CD4-positive, alpha-beta T cell treated with Interleukin-6 at 100 ng/mL for 8 hours (primary cell): ENCODE measurements at places on chromosomes 1 and 21.

GRCh38 chr21:18951271-18952038 is 547.9 kb upstream of the TMPRSS15 start:
- no peak for DNase-seq

- no peak for DNase-seq
Observed at GRCh38 chr1:207822124-207822601, 70.3 kb downstream of the CD46 start.

DNA sequence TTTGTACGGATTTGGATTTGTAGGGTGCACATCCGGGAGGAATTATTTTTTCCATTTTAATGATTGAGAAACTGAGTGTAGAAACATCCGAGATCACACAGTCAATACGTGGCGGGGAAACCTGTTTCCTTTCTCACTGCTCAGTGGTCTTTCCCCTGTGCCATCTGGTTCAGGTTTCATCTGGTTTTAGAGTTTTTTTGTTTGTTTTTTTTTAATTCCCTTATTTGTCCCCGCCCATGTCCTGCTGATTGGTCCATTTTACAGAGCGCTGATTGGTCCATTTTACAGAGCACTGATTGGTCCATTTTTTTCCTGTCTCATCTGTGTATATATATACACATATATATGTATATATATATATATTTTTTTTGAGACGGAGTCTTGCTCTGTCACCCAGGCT is 6.0 kb downstream of the TRPM2 start:
- no peak for DNase-seq

DNA sequence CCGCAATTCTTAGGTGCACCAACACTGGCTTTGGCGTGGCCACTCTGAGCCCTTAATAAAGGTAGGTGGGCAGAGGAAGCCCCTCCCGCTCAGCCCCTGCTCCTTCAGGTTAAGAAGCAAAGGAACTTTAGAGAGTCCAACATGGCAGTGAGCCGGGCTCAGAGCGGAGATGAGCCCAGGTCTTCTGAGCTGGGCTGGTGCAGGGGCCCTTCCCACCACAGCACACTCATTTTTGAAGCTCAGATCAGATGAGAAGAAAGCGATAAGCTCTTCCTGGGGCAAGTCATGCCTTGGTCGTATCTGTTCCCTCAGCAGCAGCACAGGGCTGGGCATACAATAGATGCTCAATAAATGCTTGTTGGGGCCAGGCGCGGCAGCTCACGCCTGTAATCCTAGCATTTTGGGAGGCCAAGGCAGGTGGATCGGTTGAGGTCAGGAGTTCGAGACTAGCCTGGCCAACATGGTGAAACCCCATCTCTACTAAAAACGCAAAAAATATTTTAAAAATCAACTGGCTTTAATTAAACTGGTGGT is 51.1 kb upstream of the TARDBP start:
- no peak for DNase-seq

GRCh38 chr1:111030590-111030989 is 66.9 kb upstream of the LRIF1 start:
- peak; percentile 69 for DNase-seq

- DNase-seq, result no peak
Observed at GRCh38 chr1:912740-913301, 10.9 kb upstream of the SAMD11 start.

DNA sequence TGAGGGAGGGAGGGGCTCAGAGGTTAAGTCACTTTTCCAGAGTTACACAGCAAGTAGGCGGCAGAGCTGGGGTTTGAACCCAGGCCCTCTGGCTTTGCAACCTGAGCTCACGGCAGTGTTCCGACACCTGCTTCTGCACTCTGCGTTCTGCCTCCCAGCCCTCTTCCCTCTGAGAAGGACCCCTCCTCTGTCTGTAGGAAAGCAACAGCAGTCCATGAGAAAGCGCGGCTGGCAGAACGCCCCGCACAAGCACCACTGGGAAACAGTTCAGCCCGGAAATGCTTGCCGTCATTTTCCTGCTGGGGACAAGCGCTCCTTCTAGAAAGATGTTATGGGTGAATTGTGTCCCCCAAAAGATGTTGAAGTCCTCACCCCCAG is 241.1 kb downstream of the NPHP4 start:
- no peak for DNase-seq

- DNase-seq, result no peak
Observed at GRCh38 chr1:159144571-159144970, 26.8 kb upstream of the CADM3 start.

DNA sequence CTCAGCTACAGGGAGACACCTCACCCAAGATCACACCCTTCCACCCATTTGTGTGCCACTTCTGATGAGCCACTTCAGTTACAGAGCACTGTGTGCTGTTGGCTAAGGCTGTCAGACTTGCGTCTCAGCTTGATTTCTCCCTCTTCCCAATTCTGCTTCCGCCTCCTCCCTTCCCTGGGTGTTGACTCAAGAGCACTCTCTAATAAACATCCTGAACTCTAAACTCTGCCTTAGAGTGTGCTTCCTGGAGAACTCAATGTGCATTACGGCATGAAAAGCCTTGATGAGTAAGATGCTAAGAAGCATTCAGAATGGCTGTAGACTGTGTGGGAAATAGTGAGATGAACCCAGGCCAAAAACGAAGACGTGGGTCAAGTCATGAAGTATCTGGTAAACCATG is 54.9 kb upstream of the S1PR1 start:
- no peak for DNase-seq

- DNase-seq, result no peak
Observed at GRCh38 chr1:24139841-24140425, 3.0 kb downstream of the IL22RA1 start.

DNA sequence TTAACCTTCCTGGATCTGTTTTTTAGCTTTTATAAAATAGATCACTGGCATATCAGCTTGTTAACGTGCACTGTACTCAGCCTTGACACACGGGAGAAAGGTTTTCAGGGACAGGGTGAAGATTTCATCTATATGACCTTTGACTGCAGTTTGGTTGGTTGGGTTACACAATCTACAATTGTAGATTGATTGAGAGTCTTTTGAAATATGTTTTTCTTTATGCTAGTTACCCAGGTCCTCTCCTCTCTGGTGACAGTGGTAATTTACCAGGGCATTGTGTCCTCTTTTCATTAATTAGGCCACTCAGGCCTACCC is 48.8 kb downstream of the DDR2 start:
- DNase-seq, result no peak

DNA sequence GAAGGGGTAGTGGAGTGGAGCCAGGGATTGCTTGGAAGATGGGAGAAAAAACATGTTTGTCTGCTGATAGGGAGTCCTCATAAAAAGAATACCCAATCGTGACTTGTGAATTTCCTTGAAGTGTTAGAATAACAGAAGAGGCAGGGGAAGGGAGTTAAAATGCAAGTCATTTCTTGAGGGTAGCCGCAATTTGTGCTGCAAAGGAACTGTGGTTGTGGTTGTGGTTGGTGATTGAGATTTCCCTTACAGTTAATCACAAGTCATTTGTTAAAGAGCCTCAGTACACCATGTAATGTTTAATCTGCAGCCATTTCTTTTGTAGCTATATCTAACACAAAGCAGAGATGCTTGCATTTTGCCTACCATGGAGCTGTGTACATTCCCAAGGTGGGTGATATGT is 38.5 kb upstream of the EGLN1 start:
- peak; percentile 63 for DNase-seq

GRCh38 chr1:168834225-168834872 is 105.3 kb upstream of the DPT start:
- DNase-seq, result no peak

- no peak for DNase-seq
Observed at GRCh38 chr21:18477043-18477442, 73.5 kb upstream of the TMPRSS15 start.

GRCh38 chr21:42032968-42033367 is 22.8 kb upstream of the ZBTB21 start:
- no peak for DNase-seq

- no peak for DNase-seq
Observed at GRCh38 chr1:47023268-47024140, at the start of gene CYP4X1. TSS of gene CYP4X1 (plus strand) at chr1:47023669. CDS start at chr1:47023818, 149 bp downstream.

GRCh38 chr1:59997479-59998115 is 71.0 kb upstream of the CYP2J2 start:
- no peak for DNase-seq

GRCh38 chr1:53641481-53642214 is 97.3 kb downstream of the GLIS1 start:
- no peak for DNase-seq

DNA sequence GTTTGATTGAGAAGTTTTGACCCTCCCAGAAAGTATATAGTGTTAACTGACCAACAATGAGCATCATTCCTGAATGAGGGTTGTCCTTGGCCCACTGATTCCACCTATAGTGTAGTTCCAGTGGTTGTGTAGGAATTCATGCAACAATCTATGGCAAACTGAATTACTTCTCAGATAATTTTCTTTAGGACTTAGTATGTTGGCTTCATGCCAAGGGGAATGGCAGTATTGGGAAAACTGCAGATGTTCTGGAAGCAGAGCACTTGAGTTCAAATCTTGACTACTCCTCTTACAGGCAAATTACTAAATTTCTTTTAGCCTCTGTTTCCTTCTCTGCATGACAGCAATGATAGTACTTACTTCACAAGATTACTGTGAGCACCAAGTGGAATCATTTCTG is 65.8 kb downstream of the LRIG2 start:
- DNase-seq, result no peak

- DNase-seq, result no peak
Observed at GRCh38 chr1:74468982-74469603, 43.3 kb downstream of the LRRC53 start.

- DNase-seq, result no peak
Observed at GRCh38 chr1:12316331-12316730, 86.5 kb downstream of the VPS13D start.

- no peak for DNase-seq
Observed at GRCh38 chr21:23861911-23862504, 1745.3 kb downstream of the MRPL39 start.

- no peak for DNase-seq
Observed at GRCh38 chr1:68141071-68142021, 90.9 kb upstream of the DIRAS3 start.

GRCh38 chr1:198495631-198496030 is 44.8 kb downstream of the ATP6V1G3 start:
- DNase-seq, result no peak

GRCh38 chr1:24105368-24106160 is 6.4 kb downstream of the MYOM3 start:
- no peak for DNase-seq

DNA sequence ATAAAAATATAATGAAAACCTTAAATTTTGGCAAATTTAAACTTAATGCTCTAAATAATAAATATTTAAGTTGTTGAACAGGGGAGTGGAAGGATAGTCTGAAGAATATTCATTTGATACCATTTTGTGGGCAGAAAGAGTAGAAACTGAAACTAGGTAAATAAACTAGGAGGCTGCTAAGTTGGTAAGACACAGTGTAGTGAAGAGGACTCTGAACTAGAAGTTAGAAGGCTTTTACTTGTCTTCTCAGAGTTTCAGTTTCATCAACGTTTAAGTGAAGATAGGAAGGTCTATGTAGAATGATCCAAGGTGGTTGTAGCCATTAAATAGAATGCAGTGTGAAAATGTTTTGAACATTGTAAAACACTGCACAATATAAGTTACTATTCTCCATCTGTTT is 516.9 kb downstream of the AMY1C start:
- DNase-seq, result no peak

GRCh38 chr1:19835578-19835977 is 20.5 kb upstream of the RNF186 start:
- no peak for DNase-seq

DNA sequence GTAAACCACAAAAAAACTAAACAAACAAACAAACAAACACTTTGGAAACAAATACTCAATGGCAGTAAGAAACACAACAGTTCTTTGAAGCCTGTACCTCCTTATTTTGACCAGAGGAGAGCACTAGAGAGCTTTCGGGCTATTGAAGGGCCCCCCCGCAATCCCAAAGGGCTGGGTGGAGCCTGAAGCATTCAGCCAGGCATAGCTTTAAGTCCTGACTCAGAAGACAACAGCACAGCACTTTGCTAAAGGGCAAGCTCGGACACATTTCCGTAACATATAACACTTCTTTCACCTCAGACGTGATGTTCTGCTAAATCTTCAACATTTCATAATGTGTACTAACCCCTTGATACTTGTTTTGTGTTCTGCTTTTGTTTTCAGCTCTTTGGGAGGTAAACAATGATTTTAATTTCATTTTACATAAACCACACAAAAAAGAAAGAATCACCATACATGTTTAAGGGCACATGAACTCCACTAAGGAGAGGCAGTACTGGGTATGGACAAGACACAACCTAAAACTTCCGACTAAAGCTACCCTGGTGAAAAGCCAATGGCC is 9.7 kb upstream of the SHCBP1L start:
- DNase-seq, result peak; percentile 12

DNA sequence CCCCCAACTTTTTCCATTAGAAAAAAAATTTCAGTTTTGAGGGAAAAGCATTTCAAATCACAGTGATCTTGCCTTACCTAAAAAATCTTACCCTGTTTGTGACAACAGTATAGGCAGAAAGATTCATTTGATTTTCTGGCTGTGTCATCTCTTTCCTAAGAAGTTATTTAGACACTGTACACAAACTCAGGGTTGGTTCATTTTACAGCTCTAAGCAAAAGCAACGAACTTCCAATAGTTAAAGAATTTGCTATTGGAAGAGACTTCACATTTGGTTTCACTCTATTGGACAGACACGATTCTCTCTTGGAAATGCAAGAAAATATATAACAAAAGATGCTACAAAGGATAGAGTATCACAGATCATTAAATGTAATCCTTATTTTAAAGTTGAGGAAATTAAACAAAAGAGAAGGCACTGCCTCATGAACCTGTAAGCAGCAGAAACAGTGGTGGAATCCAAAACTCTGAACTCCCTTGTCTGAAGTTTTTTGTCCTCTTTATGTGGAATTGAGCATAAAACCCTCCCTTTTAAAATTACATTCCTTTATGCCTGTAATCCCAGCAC is 20.8 kb downstream of the EYA3 start:
- no peak for DNase-seq

DNA sequence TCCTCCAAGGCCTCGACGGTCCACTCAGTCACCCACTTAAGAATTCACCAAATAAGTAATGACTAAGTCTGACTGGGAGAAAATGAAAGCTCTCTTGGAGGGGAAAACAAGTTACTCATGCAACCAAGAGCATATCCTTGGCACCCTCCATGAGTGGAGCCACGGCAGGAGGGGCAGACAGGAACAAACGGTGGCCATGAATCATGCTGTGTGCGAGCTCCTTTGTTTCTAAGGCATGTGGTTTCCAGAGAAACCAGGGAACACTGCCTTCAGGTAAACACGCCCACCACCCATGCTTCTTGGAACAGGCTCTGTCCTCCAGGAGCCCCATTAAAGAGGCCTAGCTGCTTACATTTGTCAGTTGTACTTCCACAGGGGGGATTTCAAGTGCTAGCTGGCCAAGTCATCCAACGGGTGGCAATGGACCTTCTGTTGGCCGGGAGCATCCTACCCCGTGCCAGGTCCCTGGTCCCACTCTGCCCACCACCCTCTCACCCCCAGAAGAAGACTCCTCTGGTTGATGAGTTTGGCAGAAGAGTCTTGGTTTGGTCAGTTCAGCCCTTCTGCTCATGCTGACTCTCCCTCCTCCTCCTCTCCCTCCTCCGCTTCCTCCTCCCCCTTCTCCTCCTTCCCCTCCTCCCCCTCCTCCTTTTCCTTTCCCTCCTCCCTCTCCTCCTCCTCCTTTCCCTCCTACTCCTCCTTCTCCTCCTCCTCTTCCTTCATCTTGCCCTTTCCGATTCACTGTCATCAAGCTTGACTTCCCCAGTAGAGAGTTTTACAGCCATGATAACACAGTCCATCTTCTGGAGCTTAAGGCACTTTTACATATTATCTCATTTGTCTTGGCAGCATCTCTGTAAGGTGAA is 107.6 kb downstream of the CCDC185 start:
- DNase-seq, result no peak
